WTC11 (cell line): ENCODE measurements at places on chromosomes 1 and 21. TPM values are rescaled to one million over a fixed set of nuclear protein-coding genes. Genes with fewer than 3 reads are reported as not detected.
A peak's percentile ranks its signal among the peaks of the same experiment; 100 is the strongest.

DNA sequence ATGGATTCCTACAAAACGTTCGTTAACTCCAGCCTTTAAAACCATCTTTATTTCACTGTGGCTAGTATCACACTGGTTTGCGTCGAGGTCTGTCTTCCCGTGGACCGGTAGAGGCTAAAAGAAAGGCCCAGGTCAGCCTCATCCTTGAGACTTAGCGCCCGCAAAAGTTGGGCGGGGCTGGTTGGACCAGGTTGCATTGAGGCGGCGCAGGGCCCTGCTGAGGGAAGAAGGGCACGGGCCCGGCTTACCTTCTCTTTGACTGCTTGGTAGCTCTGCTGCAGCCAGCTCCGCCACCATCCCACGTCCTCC lies 455 bp downstream of the BSDC1 start:
- DNase-seq: peak; percentile 51

- DNase-seq: no peak
Observed at GRCh38 chr1:97500760-97501159, 420.1 kb downstream of the DPYD start.

DNA sequence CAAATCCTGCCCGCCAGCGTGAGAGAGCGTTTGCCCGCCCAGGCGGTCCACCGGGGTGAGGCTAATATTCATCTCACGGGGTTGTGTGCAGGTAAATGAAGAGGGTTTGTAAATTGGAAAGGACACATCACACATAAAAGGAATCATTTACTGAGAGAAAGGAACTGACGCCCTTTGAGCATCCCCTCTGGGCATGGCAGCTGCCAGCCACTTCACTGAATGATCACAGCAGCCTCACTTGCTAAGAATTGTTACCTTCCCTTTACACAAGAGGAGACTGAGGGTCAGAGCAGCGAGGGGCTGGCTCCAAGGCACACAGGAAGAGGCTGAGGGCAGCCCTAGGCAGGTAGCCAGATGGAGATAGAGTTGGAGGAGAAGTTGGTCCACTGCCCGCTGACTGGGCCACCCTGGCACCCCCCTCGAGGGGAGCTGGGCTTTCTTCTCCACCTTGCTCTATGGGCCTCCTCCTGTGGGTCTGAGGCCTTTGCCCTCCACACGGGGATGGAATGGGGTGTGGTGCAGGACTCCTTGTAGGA lies 96.0 kb downstream of the FOXD2 start:
- DNase-seq: no peak

GRCh38 chr1:114154963-114155322 lies 1.3 kb upstream of the SYT6 start:
- DNase-seq: peak; percentile 78

DNA sequence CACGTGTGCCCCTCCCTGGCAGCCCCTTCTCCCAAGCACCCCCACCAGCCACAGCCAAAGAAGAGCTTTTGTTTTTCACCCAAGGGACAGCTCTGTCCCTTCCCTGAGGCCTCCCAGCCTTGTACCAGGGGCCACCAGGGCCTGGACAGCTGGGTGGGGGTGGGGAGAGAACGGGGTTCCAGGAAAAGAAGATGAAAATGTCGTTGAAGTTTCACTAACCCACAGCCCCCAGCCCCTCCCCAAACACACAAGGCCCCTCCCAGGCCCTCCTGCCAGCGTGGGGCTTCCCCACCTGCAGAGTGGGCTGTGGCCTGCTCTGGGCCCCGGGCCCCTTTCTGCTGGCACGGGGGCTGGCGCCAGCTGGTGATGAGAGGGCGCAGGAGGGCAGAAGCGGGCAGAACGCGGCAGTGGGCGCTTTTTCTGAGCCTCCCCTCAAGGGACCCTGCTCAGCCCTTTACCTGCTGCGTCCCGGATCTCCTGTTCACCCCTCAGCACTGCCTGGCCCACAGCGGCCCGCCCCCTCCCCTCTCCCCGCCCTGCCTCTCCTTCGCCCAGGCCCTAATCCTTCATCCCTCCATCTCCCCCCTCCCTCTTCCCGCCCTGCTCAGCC lies 5.5 kb upstream of the ANKRD65 start:
- peak; percentile 18 for DNase-seq

DNA sequence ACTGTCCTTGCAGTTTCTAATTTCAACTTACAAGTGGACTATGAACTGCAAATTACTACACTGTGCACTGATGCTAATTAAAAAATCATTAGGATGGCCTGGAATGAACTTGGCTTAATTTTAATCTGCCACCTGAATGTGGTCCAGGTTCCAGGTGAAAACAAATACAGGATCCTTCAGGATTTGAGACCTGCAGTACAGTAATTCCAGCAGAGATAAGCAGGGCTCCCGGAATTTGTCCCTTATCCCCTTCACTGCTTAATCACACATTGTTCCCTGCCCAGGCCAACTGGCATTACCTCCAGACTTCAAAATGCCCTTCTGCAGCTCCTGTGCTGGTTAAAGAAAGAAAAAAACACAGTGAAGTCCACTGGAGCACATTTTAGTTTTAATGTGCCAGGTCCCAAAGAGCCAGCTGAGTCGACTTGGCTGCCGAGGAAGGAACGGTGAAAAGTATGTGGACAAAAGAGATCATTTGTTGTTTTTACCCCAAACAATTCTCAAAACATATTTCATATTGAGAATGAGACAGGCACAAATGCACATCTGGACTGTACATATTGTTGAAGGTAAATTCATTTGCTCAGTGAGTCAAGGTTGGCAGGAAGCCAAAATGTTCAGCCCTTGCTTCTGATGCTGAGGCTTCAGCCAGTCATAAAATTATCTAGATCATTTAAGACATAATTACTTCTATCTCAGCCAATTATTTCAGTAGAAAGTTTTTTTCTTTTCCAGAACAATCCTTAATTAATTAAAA lies 28.3 kb downstream of the DEGS1 start:
- DNase-seq: no peak

GRCh38 chr1:13469343-13469742 lies 44.5 kb downstream of the LRRC38 start:
- DNase-seq: peak; percentile 11

DNA sequence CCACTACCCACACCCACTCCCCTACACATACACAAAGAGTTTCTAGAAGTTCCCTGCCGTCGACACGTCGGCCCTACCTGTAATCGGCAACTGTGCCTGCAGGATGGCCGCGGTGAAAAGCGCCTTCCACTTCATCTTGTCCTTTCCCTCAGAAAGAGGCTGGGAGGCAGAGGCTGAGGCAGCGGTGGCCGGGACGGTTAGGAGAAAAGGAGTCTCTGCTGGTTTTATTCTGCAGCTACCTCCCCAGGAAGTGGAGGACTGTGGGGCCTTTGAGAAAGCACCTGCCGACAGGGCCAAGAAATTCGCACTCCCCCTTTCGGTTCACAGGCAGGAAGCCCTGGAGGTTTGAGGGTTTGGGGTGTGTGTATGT lies at the start of gene CD247:
CD247 (minus strand) TSS at position 199 of the 370 bp plus-strand sequence; CDS start at position 135, 64 bp downstream.
- DNase-seq: no peak

DNA sequence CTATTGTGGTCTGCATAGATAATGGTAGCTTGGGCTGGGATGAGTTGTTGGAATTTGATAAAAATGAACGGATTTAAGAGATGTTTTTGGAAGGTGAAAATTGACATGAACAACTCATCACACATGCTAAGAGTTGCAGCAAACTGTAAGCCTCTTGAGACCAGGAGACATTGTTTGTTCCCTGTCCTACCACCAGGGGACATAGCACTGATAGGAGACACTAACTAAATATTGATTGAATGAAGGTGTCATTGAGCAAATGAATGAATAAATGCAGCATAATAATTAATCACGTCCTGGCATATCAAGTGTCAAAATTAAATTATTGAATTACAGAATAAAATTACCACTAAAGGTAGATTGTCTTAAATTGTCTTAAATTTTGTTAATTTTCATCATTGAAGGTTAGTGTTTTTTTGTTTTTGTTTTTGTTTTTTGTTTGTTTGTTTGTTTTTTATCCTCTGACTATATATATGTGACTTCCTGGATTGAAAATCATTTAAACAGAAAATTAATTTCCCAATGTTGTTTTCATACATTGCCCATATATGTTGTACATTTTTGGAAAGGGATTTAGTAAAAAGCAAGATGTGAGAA lies 285.3 kb upstream of the C1orf105 start:
- peak; percentile 18 for DNase-seq

DNA sequence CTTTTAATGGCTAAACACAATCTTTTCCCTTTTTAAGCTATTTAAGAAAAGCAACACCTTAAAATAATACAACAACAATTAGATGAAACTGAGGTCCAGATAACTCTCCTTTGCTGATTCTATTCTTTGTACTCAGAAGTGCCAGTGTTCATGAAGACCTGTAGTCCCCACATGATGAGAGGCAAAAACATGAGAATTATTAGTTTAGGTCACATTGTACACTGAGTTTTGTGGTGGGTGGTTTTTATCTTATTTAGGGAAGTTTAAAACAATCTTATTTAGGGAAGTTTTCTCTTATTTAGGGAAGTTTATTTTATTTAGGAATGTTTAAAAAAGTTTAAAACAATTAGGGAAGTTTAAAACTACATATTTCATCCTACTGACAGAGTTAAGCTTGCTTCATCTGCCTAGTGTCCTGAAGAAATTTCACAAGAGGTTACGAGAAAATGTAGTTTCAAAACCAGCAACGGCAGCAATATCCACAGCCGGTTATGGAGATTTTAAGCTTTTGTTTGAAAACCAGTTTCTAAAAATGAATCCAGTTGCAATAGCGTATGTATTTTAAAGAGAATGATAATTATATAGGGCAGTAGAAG lies 7.8 kb upstream of the OR14I1 start:
- no peak for DNase-seq

DNA sequence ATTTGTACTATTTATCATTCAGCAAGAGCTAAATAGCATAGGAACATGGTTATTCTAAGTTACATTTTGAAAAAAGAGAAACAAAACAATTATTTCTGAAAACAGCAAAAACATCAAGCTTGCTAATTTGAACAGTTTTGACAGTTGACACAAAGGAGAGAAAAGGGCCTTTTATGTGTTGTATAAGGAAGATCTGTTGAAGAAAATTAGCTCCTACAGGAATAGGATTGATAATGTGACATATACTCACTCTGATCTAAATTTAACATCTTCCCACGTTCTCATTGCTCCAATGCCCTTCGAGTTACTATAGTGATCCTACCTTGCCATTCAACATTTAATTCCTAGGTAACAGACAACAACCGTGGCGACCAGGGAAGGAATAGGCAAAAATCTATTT lies 61.4 kb upstream of the BTG3 start:
- DNase-seq: no peak

DNA sequence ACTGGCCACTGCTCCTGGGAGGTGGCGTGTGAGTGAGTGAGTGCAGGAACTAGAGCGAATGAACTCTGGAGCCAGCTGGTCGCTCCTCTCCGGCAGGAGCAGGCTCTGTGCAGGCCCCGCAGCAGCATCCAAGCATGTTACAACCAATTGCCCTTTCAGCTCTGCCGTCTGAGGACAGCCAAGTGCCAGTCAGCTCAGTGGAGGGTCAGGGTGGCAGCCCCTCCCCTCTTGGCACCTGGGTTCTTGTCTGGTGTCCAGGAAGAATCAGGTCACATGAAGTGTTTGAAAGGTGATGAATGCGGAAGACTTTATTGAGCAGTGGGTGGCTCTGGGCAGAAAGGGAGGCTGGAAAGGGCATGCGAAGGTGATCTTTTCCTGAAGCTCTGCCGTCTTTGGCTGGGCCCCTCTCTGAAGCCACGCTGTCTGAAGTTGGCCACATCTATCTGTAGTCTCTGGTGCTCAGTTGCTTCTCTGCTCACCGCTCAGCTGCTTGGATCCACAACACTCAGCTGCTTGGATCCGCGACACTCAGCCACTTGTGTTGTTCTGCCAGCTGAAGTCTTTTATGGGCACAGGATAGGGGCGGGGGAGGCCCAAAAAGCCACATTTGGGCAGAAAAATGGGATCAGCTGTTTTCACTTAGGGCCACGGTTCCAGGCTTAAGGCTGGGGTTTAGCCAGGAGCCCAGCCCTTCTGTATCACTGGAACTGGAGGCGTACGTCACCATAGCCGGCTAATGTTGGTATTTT lies 139.8 kb downstream of the ADSS2 start:
- no peak for DNase-seq

- DNase-seq: no peak
Observed at GRCh38 chr1:74180490-74180889, 17.5 kb downstream of the LRRIQ3 start.

DNA sequence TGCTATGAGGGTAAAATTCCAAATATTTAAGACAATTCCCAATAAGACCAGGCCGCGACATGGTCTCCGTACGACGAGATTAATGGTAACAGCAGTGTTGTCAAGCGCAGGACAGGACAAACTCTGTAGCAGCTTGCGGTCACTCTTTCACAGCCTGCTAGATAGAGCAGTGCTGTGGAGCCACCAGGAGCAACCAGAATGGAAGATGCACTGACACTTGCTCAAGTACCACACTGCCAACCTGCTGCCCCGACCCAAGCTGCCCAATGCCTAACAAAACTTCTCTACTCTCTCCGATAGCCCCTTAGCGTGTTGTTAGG lies 636 bp downstream of the WARS2 start:
- no peak for DNase-seq

- DNase-seq: no peak
Observed at GRCh38 chr1:91795591-91796389, 90.2 kb downstream of the TGFBR3 start.

Gene PLA2G5
- total RNA-seq: 0.30 TPM in 1 of 3 replicates, not detected in the others

Gene LCE3D
- not detected in 3 replicates for total RNA-seq

Gene TRIM45
- 11.8 to 17.7 TPM (median 15.7 TPM) in 3 replicates for total RNA-seq

Gene ANGPTL1
- total RNA-seq: not detected in 3 replicates
